ENCODE measurements at places on chromosomes 7 and 10.

GRCh38 chr7:29343399-29343798, 148.8 kb downstream of the CHN2 start:
- no peak for DNase-seq

- DNase-seq = no peak
Observed at GRCh38 chr10:97103316-97104080, 82.3 kb downstream of the SLIT1 start.

DNA sequence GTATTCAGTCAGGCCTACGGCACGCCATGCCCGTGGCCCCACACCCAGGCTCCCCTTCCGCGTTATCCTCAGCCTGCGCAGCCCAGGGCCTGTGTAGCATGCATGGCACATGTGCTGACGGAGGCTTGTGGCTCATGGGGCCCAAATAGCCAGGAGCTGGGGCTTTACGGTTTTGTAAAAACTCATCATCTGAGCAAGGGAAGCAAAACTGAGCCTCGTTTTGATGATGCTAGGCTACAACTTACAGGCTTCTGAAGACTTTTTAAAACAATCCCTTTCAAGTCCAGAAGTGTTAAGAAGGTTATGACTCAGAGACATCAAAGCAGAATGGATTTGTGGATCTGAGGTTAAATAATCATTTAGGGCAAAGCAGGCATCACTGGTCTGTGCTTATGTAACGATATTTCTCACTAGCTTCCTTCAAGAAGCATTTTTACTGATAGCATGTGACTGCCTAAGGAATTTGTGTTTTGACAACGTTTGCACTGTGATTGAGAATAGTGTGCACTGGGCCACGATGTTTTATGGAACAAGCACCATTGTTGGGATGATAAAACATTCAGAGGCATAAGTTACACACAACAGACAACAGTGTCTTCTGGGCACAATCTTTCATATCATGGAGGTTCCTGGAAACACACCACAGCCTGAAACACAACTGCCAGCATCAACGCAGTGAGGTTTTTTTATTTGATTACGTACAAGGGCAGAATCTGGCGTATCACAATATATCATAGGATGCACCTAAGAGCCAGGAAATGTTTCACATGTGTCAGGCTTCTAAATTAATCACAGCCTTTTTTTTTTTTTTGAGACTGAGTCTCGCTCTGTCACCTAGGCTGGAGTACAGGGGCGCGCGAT, 274.3 kb downstream of the CCDC3 start:
- DNase-seq = no peak

DNA sequence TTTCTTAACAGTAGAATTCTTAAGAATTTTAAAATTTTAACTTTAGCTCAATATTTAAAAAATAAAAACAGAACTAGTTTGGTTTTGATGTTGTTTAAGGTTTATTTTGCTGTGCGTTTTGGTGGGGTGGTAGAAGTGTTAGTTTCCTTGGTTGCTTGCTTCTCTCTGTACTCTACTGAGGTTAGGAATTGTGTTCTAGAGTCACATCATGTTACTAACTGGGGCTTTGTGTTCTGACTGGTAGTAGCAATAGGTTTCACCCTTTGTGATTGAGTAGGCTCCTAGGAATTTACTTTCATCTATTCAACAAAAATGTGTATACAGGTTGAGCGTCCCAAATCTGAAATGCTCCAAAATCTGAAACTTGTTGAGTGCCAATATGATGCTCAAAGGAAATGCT, 99.5 kb downstream of the ZEB1 start:
- DNase-seq = no peak

DNA sequence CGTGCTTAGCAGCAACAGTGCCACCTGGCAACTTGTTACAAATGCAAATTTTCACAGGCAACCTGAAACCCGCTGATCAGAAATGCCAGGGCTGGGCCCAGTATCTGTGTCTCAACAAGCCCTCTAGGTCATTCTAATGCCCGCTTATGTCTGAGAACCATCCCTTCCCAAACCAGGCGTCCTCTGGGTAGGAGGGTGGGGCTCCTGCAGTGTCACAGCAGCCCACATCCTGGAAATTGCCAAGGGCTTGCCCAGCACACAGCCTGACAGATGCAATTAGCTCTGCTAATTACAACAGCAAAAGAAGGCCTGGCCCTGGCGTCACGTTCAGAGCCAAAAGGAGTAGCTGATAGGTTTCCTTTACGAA, 15.9 kb downstream of the ITPRIP start:
- DNase-seq = no peak

- no peak for DNase-seq
Observed at GRCh38 chr7:46003896-46004875, 83.1 kb upstream of the IGFBP3 start.

GRCh38 chr7:128388145-128388485, 21.7 kb downstream of the IMPDH1 start:
- no peak for DNase-seq

GRCh38 chr10:50951365-50951764, 65.9 kb upstream of the A1CF start:
- DNase-seq = no peak

DNA sequence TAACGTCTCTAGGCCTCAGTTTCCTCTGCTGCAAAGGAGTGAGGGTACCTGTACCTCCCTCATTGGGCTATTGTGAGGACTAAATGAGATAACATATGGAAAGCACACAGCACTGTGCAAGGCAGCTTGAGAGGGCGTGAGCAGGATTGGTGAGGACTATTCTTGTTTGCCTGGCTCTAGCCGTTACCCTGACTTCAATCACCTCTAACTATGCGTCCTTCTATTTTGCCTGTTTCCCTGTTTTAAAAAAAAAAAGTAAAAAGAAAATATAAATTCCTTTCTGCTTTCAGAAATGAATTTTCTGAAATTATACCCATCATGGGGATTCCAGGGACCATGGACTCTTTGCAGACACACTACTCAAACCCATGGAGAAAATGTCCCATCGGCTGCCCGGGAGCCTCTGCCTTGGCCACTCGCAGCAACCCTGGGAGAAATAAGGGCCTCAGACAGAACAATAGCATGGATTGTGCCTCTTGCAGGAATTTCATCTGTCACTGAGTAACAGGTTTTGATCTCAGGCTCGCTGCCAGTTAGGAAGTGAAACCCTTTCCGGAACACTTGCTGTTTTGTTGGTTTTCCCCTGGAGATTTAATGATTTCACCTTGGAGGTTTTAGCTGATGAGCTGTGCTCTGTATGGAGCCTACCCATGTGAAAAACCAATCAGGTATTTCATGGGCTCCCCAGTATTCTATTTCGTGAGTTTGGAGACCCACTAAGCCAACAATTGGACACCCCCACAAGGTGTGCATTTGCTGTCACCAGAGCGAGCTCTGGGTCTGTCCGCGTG, 55.6 kb downstream of the STEAP1B start:
- peak; percentile 47 for DNase-seq

DNA sequence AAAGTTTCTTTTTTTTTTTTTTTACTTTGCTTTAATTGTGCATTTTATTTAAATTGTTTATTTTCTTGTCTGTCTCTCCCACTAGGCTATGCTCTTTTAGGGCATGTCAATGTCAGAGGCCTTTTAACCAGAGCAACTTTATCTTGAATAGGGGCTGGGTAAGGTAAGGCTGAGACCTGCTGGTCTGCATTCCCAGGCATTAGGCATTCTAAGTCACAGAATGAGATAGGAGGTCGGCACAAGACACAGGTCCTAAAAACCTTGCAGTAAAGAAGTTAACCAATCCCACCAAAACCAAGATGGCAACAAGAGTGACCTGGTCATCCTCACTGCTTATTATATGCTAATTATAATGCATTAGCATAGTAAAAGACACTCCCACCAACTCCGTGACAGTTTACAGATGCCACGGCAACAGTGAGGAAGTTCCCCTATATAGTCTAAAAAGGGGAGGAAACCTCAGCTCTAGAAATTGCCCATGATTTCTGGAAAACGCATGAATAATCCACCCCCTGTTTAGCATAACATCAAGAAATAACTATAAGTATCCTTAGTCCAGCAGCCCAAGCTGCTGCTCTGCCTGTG, 47.0 kb upstream of the FRMD4A start:
- no peak for DNase-seq

- no peak for DNase-seq
Observed at GRCh38 chr7:134761266-134761665, 18.2 kb upstream of the CALD1 start.

GRCh38 chr10:26857991-26858706, 2.6 kb downstream of the ABI1 start:
- peak; percentile 20 for DNase-seq

GRCh38 chr10:116684781-116685180, 57.6 kb downstream of the HSPA12A start:
- no peak for DNase-seq

- no peak for DNase-seq
Observed at GRCh38 chr7:134362587-134363483, 46.1 kb upstream of the SLC35B4 start.

DNA sequence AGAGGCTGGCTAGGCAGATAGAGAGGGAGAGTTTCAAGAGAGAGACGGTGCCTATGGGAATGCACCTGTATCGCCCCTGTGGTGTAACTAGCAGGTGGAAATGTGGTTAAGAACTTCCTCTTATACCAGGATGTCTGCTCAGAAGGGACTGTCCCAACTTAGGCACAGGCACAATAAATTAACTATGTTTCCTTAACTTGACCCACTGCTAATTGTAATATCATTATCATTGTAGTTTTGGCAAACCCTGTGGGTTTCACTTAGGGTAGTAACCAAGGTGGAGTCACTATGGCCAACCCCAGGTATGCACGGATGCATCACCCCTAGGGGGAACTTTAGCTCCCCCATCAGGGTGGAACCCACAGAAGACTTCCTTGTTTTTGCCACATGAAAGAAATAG, 455.7 kb downstream of the DGKB start:
- no peak for DNase-seq

- no peak for DNase-seq
Observed at GRCh38 chr7:146875981-146876380, 759.4 kb downstream of the CNTNAP2 start.

GRCh38 chr10:50788951-50789945, 49.5 kb downstream of the ASAH2B start:
- no peak for DNase-seq

- DNase-seq = peak; percentile 72
Observed at GRCh38 chr7:130489140-130489983, 2.5 kb upstream of the MEST start.

- DNase-seq = no peak
Observed at GRCh38 chr7:1590476-1590875, 20.6 kb upstream of the PSMG3 start.

- no peak for DNase-seq
Observed at GRCh38 chr10:84216834-84217233, 8.5 kb downstream of the LRIT2 start.

DNA sequence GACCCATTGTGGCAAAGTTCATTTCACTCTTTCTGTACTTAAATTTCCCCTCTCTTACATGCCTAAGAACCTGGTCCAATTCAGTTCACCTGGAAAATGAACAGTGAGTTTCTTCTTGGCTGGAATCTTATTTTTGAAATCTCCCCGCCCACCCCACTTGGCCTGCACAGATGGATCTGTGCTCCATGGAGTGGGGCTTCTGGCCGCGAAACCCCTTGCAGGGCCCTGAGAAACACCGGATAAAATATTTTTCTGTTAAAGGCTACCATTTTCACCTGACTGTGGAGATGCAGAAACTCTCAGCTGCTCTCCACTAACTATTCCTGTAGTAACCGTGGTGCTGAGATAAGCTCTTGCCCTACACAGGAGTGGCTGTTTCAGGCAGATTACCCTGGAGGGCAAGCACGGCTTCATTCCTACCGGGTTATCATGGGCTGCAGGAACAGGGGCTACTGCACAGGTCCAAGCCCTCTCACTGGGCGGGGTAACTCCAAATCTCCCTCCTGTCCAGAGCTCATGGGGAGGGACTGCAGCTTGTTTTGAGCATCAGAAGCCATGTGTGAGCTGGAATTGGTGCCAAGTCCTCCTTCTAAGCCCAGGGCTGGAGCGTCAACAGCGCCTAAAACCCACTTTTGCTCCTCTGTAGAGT, 118.9 kb downstream of the PRPF18 start:
- no peak for DNase-seq

DNA sequence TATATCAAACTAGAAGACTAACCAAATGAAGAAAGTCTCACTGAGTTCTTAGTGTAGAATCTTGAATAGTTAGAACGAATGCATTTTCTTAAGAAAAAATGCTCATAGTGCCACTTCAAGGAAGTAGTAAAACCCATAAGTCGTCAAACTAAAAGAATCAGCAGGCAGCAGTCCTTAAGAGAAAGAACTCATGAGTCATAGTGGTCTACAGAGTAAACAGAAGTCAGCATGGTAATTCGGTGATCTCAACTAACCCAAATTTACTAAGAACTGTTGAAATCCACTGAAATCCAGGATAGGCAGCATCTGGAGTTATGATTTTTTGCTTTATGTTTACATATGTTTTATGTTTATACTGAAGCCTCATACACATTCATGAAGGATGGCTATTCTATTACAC, 256.2 kb downstream of the LHFPL3 start:
- DNase-seq = no peak
